Hippocampal formation (tissue), 2 donors: ENCODE measurements at places on chromosomes 2 and 18.

GRCh38 chr2:233240897-233241296, 10.6 kb upstream of the ATG16L1 start:
- no peak for DNase-seq

DNA sequence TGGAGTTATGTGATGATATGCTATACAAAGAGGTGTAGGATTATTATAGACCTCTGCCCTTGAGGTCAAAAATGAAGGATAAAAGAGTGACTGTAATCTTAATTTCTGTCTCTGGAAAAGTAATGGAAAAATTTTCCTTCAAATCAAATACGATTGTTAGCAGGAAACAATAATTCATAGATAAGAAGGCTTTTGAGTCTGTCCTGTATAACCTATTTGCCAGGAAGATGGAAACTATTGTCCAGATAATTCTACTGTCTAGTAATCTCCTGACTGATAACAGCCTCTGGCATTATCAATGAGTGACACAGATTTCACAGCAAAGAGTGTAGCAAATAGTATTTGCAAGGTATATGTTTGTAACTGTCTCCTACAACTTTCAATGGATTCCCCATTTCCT, 307.8 kb downstream of the MTX2 start:
- no peak for DNase-seq

DNA sequence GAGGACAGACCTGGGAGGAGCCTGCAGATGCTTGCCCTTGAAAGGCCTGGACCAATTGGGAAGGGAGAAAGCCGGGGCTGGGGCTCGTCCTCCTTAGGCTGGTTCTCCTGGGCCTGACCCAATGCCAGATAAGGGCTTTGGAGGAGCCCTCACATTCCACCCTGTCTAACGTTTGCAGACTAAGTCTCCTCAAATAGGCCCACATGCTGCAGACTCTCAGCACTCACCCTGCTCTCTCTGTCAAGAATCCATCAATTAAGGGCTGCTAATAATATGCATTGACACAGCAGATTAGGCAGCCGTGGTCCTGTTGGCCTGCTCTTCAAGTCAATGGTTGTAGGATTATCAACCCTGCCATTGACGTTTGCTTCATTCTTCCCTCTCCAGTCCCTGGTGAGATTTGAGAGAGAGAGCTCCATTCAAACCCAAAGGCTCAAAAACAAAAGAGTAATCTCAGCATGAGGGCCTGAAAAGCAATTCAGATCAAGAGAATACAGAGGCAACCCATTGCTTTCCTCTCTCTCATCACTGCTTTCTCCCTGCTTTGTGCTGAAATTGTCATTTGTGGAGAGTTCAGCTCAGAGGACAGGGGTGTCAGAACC, 167.6 kb downstream of the INSIG2 start:
- no peak for DNase-seq

- DNase-seq = no peak
These were observed 1.0 kb downstream of the SPP2 start for GRCh38 chr2:234051374-234052070.

DNA sequence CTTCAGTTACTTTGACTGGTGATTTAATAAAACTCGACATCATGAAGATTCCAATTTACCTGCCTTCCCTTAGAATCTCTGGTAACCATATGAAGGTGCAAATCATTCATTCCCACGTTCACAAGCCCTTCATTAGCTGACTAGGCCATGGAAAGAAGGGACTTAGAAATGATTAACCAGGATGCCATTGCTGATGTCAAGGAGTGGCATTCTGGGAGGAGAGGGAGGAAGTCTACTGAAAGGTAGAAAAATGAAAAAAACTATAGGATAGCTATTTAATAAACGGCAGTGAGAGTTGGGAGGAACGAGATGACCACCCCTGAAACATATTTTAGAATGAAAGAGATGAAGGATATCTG, 1.4 kb downstream of the ATIC start:
- no peak for DNase-seq

- DNase-seq = no peak
These were observed 85.9 kb upstream of the KLF7 start for GRCh38 chr2:207251573-207252192.

GRCh38 chr2:108701208-108701607, 18.1 kb upstream of the RANBP2 start:
- DNase-seq = no peak

DNA sequence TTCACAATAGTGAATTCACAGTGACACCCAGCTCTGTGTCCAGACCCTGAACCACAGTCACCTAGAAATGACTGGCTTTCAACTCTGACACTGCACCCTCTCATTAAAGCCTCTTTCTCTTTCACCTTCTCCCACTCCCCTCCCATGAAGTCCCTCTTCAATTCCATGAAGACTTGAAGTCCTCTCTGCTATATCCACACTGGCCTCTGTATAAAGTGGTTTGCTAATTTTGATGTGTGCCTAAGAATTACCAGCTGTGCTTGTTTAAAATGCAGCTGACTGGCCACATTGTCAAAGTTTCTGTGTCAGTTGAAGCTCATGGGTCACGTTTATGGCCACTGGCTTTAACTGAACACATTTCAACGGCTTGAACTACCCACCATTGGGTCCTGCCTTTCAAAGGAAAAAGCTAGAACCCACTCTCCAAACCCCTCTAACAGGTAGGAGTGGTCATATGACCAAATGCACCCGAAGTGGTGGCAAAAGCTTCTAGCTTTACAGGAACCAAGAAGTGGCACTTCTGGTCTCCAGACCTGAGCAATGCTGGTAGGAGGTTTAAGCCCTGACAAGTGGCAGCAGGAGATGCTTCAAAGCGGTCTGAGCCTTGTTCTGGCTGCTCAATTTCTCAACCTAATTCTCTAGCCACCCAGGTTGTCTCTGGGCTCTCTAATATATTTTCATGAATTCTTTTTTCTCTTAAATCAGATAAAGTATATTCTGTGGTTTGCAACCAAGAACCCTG, 34.2 kb downstream of the B4GALT6 start:
- no peak for DNase-seq

DNA sequence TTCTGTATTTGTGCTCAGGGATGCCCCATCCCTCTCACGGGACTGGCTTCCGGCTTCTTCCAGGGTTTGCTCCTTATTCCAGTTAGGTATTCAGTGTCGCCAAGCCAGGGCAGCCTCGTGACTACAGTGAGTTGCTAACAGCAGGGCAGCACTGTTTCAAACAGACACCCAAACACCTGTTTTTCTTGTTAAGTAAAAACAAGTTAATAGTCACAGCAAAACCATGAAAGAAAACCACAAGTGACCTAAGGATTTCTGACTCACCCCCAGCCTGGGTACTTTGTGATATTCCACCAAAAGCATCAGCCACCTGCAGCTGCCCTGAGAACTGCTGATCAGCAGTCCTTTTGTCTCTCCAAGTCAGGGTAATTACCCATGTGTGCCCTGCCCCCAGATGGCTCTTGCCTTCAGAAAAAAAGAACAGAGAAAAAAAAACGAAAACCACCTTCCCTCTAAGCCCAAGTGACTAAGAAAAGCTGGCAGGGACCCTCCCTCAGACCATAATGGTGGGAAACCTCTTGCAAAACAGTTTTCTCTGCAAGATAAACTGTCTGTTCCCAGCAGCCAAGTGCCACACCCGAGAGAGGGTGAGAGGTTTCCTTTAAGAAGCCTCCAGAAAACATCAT, 178.2 kb downstream of the ANAPC1 start:
- no peak for DNase-seq
